Left forelimb (tissue), 1 donor: ENCODE measurements at places on chromosomes 5 and 9.

DNA sequence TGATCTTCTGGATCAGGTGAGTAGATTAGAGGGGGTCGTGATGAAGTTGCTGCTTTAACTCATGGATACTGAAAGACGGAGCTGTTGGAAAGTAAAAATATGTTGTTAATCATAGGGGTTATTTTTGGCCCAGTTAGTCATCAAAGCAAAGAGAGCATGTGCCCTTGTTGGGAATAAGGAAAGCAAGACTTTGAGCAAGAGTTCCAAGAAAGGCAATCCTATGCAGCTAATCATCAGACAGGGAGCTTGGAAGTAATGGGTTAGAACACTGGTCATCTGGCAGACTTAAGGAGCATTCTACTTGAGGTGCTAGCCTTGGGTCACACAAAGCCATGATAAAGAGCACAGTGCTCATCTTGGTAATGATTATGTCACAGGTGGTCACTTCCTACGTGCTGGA is 18.3 kb downstream of the ASPN start:
- no peak for DNase-seq

DNA sequence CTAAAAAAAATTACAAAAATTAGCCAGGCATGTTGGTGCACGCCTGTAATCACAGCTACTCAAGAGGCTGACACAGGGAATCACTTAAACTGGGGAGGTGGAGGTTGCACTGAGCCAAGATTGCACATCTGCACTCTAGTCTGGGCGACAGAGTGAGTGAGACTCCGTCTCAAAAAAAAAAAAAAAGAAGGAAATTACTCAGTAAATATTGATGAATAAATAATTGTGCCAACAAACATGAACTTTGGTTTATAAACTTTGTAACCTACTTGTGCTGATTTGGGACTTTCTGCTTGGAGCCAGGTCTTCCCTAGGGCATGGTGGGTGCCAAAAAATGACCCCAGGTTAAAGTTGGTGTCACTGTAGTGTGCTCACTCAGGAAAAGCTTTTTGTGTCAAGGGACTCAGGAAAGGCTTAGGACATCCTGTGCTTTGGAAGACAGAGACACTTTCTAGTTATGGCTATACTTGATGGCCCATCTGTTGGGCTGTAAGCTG is 19.0 kb downstream of the ABLIM3 start:
- no peak for DNase-seq

GRCh38 chr9:32128546-32128945 is 255.9 kb upstream of the ACO1 start:
- no peak for DNase-seq

GRCh38 chr9:132896906-132897305 is 18.2 kb downstream of the SPACA9 start:
- DNase-seq: no peak

GRCh38 chr5:82599692-82600091 is 321.5 kb upstream of the RPS23 start:
- DNase-seq: no peak
